ENCODE measurements at places on chromosomes 6 and 20.

GRCh38 chr6:157592541-157592940 lies 211.6 kb downstream of the ZDHHC14 start:
- DNase-seq: no peak

DNA sequence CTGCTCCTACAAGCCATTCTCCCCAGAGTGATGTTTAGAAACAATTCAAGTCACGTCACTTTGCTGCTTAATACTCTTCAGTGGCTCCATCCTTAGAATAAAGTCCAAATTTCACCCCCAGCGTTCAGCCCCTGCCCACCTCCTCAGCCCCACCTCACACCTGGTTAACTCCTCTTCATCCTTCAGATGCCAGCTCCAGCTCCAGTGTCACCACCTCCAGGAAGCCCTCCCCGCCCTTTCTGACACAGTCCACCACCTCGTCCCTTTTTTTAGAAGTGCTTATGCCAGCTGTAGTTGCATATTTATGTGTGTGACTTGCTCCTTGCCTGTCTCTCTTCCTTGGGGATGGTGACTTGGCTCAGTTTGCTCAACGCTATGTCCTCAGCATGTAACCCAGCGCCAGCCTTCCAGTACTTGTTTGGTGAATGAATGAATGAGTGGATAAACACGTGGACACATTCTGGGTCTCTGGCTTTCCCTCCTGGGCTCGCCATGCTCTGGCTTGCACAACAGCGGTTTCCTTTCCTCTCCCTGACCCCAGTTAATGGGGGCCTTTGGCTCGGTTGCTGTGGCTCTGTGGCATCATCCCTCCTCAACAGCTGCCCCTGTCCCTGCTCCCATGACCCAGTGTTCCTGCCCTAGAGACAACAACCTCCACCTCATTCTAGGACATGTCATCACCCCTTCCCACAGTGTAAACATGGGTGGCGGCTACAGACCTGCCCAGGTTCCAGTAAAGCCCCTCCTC lies 3.7 kb upstream of the IP6K3 start:
- no peak for DNase-seq

- no peak for DNase-seq
These were observed 594.2 kb upstream of the CHD6 start for GRCh38 chr20:42212391-42212790.

GRCh38 chr6:154414021-154414813 lies 57.6 kb upstream of the IPCEF1 start:
- no peak for DNase-seq

DNA sequence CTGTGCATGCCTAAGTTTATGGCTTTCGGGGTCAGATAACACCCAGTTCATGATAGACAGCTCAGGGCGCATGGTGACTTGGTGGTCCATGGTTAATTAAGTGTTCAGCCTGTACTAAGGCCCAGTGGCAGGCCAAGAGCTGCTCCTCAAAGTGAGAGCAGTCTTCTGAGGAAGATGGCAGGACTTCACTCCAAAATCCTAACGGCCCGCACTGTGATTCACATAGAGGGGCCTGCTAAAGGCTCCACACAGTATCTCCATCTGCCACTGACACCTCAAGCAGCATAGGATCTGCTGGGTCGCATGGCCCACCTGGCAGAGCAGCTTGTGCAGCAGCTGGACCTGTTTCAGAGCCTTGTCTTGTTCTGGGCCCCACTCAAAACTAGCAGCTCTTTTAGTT lies 10.6 kb upstream of the CST7 start:
- DNase-seq: no peak

DNA sequence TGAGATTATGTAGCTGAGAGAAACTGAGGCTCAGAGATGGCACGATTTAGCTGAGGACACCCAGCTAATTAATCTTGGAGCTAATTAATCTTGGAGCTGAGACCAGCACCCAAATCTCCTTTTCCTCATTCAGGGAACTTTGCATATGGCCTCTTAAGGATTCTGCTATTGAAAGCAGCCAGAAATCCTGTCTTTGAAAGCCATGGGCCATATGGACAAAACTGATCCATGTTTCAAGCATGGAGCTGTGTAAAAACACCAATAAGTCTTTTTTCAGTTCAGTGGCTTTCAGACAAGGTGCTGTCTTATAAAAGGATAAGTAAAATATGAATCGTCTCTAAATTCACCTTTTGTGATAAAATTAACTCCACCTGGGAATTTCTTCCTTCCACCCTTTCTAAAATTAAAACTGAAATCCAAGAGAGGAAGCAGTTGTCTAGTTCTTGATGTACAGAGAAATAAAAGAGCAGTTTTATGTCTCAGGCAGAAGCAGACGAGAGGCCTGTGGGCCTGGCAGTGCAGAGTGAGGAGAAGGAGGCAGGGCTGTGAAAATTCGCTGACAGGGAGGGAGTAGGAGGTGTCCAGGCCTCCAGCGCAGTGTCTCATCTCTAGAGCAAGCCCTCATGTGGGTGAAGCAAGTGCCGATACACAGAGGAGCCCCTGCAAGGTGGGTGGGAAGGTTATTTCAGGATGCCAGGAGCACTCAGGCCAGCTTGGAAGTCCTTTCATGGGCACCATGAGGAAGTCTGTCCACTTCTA lies 266.9 kb downstream of the UST start:
- DNase-seq: no peak

DNA sequence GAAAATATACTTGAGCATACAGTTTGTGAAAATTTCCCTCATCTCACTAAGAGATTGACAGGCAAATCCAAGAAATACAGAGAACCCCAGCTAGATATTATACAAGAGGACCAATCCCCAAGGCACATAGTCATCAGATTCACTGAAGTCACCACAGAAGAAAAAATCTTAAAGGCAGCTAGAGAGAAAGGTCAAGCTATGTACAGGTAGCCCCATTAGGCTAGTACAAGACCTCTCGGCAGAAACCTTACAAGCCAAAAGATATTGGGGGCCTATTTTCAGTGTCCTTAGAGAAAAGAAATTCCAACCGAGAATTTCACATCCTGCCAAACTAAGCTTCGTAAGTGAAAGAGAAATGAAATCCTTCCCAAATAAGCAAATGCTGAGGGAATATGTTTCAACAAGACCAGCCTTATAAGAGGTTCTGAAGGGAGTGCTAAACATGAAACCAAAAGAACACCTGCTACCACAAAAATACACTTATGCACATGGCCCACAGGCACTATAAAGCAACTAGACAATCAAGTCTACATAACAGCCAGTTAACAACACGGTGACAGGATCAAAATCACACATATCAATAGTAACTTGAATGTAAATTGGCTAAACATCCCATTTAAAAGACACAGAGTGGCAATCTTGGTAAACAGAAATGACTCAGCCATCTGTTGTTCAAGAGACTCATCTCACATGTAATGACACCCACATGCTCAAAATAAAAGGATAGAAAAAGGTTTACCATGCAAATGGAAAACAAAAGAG lies 96.3 kb downstream of the FHL5 start:
- no peak for DNase-seq

GRCh38 chr6:167240034-167240541 lies 51.0 kb upstream of the UNC93A start:
- no peak for DNase-seq

GRCh38 chr20:62210496-62210855 lies 9.6 kb downstream of the HRH3 start:
- peak; percentile 89 for DNase-seq

DNA sequence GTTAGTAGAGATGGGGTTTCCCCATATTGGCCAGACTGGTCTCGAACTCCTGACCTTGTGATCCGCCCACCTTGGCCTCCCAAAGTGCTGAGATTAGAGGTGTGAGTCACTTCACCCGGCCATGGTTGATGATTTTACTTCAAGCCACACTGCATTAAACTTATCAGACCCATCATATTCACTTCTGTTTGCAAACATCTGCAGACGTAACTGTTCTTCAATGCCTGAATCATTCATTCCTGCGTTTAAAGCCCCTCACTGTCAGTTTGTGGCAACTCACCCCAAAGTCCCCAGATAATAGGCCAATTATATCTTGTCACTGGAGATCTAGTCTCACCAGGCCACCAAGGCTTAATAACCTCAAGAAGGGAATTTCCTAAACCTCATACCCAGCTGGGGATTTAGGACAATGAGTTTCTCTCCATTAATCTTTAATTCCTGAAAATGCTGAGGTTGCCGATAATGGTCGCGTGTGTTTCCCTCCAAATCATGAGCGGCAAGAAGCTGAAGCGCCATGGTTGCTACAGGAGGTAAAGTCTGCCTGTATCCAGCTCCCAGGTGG lies 229.6 kb downstream of the LY86 start:
- no peak for DNase-seq

- no peak for DNase-seq
These were observed 314.4 kb downstream of the ESR1 start for GRCh38 chr6:152121910-152122309.

- no peak for DNase-seq
These were observed 30.1 kb downstream of the ARFGEF2 start for GRCh38 chr20:48951646-48952045.

GRCh38 chr6:26550250-26550993 lies 12.3 kb downstream of the HMGN4 start:
- DNase-seq: peak; percentile 85

- no peak for DNase-seq
These were observed 92.1 kb upstream of the SPTLC3 start for GRCh38 chr20:12916699-12917098.

GRCh38 chr6:153125032-153125431 lies 6.0 kb downstream of the RGS17 start:
- DNase-seq: no peak

- no peak for DNase-seq
These were observed 344.7 kb downstream of the CDH4 start for GRCh38 chr20:61596687-61597330.

GRCh38 chr20:41467690-41468089 lies 101.1 kb upstream of the EMILIN3 start:
- no peak for DNase-seq

GRCh38 chr6:34536251-34536958 lies 19.7 kb downstream of the SPDEF start:
- DNase-seq: no peak

- DNase-seq: no peak
These were observed 325.6 kb downstream of the CENPW start for GRCh38 chr6:126665551-126665950.

GRCh38 chr6:46539866-46540265 lies 48.6 kb upstream of the RCAN2 start:
- no peak for DNase-seq

- DNase-seq: no peak
These were observed 408.9 kb downstream of the CDKAL1 start for GRCh38 chr6:20943040-20943627.

GRCh38 chr6:54244430-54244829 lies 63.8 kb upstream of the TINAG start:
- DNase-seq: no peak

GRCh38 chr6:83514866-83515466 lies 2.6 kb downstream of the PRSS35 start:
- no peak for DNase-seq

- no peak for DNase-seq
These were observed 18.9 kb upstream of the ADGRF5 start for GRCh38 chr6:46940433-46941226.
